ENCODE measurements at places on chromosomes 3 and 15. TPM values are rescaled to one million over a fixed set of nuclear protein-coding genes. Genes with fewer than 3 reads are reported as not detected.

The TGM5 gene
- 12.9 TPM for polyA plus RNA-seq

The IREB2 gene
- polyA plus RNA-seq, result 9.0 TPM

The EPHB3 gene
- polyA plus RNA-seq, result 24.6 TPM

The LRRC2 gene
- 0.13 TPM for polyA plus RNA-seq

The FES gene
- polyA plus RNA-seq, result 4.8 TPM

All from esophagus (tissue), 2 donors.